ENCODE measurements at places on chromosomes 5 and 9.
A peak's percentile ranks its signal among the peaks of the same experiment; 100 is the strongest.

- DNase-seq: no peak
Measured at GRCh38 chr9:127004946-127005769, 90.6 kb downstream of the RALGPS1 start.

GRCh38 chr5:139402561-139403158 is 1.2 kb downstream of the SPATA24 start:
- DNase-seq: peak; percentile 22

DNA sequence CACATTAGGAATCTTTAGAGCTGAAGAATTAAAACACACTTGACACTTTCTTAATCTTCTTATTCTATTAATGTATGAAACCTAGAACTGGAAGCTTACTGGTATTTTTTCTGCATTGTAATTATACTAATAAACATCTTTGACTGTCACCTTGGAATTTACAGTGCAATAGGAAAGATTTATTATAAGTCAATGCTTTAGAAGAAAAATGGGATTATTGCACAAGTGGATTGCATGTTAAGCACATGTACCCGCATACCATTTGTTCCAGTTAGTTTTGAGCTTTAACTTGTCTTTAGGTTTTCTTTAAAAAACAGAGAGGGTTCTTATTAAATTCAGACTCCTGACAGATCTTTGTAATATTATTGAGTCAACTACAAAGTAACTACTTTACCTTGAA is 278.5 kb downstream of the CCDC171 start:
- no peak for DNase-seq

GRCh38 chr5:131514316-131515283 is 120.4 kb downstream of the RAPGEF6 start:
- no peak for DNase-seq

GRCh38 chr5:156375895-156376495 is 49.0 kb downstream of the SGCD start:
- DNase-seq: no peak

DNA sequence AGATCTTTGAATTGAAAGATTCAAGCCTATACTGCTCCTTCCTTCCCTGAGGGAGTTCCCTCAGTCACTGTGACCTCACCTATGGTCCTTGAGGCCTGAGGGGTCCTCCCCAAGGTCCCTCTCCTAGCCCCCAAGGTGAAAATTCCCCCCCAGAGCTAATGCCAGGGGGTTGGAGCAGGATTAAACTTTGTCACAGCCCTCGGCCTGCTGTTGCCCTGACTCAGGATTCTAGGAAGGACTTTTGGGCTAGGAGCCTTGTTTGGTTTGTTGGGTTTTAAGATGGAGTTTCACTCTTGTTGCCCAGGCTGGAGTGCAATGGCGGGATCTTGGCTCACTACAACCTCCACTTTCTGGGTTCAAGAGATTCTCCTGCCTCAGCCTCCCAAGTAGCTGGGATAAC is 123.2 kb downstream of the C5orf15 start:
- DNase-seq: no peak

DNA sequence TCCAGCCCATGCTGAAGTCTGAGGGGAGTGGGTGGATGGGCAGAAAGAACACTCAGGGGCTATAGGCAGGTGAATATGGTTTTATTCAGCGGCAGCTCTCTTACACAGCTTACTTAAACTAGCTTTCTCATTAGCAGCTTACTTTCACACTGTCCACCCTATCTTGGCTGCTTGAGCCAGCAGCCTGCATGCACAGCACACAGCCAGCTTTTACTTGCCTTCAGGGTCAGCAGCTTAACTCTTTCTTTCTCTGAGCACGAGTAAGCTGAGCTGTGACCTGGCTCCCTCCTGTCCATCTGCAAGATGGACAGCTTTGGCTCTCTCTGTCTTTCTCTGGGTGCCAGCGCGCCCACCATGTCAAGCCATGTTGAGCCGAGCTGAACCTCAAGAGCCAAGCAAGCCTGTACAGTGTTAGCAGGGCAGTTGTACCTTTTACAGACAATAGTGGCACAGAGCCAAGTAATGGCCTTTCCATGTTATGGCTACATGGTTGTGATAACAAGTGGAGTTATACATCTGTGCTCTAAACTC is 1054.9 kb downstream of the PTPRD start:
- no peak for DNase-seq

- no peak for DNase-seq
Measured at GRCh38 chr9:20226345-20226744, 396.0 kb downstream of the MLLT3 start.

DNA sequence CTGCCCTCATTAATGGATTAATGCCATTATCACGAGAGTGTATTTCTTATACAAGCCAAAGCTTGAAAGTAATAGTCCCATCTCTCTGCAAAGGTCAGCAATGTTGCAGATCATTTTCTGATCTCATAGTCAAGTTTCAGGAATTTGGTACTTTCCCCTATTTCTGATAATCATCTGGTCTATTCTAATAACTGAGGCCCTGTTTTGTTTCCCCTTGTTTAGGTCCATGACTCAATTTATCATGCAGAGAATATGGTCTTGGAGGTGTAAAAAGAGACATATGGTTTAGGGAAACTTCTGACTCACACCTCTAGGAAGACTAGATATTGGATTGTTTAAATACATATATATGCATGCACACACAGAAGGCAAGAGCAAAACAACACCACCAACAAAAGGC is 339.3 kb upstream of the NUDT12 start:
- DNase-seq: no peak

DNA sequence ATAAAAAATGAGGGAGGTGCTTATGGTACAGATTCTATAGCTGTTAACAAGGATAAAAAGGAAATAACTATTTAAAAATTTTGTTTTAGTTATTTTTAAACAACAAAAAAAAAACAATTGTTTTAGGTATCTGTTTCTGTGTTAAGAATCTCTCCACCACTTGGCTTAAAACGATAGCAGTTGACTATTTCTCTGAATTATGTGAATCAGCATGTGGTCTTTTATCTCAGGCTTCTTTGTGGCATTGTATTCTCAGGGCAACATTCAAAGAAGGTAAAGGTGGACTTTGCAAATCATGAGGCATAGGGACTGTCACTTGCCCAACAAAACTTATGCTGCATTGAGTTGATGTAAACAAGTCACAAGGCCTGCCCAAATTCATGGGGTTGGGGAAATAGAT is 55.2 kb downstream of the ERBIN start:
- DNase-seq: no peak

- no peak for DNase-seq
Measured at GRCh38 chr9:121902461-121903135, 190.5 kb downstream of the TTLL11 start.

DNA sequence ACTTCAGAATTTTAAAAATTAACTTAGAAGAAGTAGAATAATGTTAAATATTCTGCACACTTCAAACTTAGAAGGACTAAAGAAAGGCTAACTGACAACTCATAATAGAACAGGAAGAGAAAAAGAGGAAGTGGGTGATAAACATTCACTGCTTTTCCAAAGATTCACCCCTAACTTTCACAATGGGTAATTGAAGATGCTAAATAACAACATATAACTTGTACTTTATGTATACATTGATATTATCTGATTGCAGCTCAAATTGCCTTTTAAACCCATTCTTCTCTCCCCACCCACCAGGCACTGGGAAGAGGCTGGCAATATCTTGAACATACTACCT is 376.6 kb downstream of the EFNA5 start:
- no peak for DNase-seq

DNA sequence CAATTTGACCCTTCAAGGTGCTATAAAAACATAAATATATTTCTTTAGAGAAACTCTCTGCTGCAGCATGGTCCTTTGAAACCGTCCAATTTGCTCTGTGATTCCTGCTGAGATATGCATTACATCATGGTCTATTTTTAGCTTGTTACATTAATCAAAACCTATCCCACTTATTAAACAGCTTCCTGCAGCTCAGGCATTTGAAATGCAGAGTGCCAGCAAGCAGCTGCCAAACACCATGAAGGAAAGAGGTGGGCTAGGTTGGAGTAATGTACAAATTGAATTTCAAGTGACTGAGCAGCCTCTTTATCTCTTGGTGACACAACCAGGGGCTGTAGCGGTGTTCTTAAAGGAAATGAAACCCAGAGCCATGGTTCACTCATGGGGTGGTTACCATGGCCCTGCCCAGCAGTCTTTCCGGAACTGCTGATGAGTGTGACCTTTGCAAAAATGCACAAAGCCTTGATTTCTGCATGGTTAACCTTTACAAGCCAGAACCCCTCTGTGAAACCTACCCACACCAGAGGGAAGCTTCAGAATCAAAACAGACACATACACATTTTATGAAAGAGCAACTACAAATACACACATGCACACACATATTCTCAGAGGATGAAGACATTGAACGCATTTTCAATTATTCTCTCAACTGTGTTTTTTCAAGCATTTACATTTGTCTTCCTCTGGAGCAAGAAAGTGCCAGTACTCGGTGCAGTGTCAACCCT is 155.8 kb upstream of the ZNF608 start:
- DNase-seq: no peak

DNA sequence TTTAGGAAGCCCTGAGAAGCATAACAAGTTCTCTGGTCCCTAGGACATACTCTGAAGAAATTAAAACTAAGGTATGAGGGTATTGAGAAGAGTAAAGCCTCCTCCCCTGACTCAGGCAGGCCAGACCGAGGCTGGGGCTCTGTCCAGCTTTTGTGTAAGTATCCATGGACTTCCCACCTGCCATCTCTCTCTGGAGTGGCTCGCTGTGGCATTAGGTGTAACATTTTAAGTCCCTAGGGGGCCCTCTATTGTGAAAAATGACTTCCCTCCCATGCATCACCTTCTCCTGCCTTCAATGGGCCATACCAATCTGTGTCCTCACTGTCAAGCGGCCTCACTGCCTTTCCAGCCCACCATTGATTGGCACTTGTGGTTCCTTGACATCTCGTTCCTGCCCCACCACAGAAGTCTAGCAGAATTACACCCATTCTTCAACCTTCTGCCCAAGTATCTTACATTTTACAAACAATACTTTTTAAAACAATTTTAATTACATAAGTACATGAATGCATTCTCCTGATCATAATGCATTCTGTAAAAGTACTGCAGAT is 205.5 kb downstream of the SLIT3 start:
- no peak for DNase-seq

- DNase-seq: no peak
Measured at GRCh38 chr5:154813736-154814135, 36.7 kb downstream of the FAXDC2 start.

- DNase-seq: peak; percentile 3
Measured at GRCh38 chr9:7286101-7286500, 513.5 kb downstream of the DMAC1 start.

- DNase-seq: no peak
Measured at GRCh38 chr9:21988056-21988990, 5.9 kb downstream of the CDKN2A start.

- no peak for DNase-seq
Measured at GRCh38 chr9:127534931-127535330, 77.1 kb upstream of the STXBP1 start.

DNA sequence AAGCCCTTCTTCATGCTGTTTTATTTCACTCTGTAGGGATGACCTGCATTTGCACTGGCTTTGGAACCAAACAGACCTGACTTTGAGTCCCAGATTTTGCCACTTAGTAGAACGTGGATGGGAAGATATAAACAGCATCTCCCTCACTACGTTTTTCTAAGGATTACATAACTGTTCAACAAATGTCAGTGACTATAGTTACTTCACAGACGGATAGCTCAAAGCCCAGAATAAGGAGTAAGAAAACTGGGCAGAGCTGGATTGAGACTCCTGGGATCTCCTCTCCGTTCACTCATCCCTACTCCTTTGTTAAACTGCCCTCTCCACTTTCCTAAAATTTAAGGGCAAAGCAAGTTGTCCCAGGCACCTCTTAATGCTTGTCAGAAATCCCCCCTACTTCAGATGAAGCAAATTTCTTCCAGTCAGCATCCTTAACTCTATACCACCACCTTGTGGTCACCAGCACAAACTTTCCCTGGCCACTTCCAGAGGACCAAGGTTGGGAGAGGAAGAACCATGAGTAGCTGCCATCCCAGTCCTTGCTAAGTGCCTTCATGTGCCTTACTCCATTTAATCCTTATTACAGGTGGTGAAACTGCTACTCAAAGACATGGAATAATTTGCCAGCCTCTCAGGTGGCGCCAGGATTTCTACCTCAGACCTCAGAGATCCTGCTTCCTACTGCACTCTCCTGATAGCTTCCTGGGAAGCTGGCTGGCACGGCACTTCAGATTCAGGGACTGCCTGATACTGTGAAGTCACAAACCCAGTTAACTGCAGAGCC is 38.4 kb downstream of the EGR1 start:
- peak; percentile 62 for DNase-seq

DNA sequence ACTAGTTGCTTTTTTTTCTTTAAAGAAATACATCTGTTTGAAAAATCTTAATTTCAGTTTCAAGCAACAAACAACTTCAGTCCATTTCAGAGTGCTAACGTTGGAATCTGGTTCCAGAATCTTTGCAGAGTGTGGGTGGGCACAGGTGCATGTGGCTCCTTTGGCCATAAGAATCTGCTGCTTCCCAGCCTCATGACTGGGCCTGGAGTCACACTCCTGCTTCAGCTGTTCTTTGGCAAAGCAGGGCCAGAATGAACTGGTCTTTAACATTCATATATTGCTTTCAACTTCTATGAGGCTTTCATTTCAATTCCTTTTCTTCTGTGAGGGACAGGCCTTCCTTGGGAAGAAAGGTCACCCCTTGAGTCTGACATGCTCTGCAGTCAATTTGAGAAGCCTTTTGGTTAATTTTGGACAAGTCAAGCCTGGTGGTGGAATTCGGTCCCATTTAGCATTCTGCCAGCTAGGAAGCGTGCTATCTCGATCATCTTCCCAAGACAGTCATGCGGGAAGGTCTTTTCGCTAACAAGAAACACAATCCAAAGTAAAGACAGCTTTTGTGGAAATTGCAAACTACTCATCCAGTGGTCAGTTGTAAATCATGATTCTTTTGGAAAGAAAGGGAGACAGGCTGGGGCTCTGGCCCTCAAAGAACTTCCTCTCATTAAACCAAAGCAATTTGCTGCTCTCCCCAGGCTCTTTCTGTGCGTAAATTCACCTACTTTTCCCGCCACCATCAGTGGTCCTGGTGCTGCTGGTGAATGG is 55.2 kb downstream of the SLC1A3 start:
- no peak for DNase-seq

DNA sequence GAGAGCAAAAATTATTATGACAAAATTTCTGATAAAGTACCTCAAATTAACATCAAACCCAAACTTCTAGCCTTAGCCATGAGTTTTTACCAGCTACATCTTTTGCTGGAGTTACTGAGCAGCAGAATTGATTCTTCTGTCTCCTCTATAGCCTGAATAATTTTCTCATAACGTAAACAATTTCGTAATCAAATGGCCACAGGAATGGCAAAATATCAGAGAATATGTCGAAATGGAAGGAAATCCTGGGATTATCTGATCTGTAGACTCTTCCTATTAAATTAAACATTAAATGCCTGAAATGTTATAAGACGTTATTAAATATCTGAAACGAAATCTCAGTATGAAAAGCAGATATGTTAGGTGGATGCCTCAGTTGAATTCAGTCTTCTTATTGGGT is 41.1 kb downstream of the LURAP1L start:
- no peak for DNase-seq

- no peak for DNase-seq
Measured at GRCh38 chr5:79193643-79194042, 42.3 kb upstream of the JMY start.

GRCh38 chr5:157552650-157553049 is 22.9 kb downstream of the ADAM19 start:
- DNase-seq: no peak

GRCh38 chr5:14528115-14528514 is 53.5 kb upstream of the OTULINL start:
- no peak for DNase-seq

GRCh38 chr5:35338157-35338453 is 107.8 kb upstream of the PRLR start:
- no peak for DNase-seq

Data from COLO829 (cell line).